ENCODE measurements at places on chromosomes 1 and 21.

DNA sequence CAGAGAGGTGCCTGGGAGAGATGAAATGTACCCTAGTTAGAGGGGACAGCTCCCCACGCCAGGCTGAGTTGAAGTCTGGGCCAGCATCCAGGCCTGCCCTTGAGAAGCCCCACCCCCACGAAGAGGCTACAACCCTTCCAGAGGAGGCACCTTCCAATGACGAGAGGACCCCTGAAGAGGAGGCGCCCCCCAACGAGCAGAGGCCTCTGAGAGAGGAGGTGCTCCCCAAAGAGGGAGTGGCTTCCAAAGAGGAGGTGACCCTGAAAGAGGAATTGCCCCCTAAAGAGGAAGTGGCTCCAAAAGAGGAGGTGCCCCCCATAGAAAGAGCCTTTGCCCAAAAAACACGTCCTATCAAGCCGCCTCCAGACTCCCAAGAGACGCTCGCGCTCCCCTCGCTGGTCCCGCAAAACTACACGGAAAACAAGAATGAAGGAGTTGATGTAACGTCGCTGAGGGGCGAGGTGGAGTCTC is 3.1 kb downstream of the EVA1B start:
- peak; percentile 18 for DNase-seq

- peak; percentile 12 for DNase-seq
Measured at GRCh38 chr21:37166733-37167132, 93.7 kb downstream of the TTC3 start.

GRCh38 chr1:2587860-2588571 is 1.4 kb downstream of the PRXL2B start:
- DNase-seq: no peak

GRCh38 chr1:75115654-75116053 is 18.5 kb upstream of the LHX8 start:
- no peak for DNase-seq

DNA sequence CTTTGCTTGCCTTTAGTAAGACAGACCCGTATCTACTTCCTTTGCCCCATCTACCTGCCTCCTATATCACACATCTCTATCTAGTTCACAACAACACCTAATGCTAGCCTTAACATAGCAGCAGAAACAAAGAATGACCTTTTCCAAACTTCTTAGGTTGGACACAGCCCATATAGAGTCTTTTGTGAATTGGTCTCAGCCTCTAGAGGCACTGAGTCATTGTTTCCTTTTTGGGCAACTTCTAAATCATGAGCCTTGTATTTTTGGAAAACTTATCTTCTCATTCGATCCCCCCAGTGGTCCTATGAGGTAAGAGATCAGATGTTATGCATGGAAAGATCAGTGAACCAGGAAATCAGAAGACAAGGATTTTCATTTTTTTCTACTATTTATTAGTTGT is 679.4 kb upstream of the USP24 start:
- DNase-seq: no peak

DNA sequence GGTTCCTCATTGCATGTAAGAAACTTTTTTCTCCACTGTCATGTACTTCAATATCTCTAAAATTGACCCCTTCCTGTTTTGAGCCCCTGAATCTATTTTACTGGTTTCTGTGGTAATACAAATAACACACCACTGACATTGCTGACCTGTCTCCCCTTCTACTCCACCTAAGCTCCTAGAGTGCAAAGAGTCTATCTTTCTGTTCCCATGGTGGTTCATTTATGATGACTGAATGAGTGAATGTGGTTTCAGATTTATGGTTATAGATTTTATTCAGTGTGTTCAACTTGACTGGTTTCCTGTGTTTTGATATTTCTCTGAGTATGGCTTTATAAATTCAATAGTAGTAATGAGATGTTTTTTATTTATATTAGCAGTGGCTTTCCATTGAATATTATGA is 127.7 kb downstream of the MAGI3 start:
- DNase-seq: no peak

- no peak for DNase-seq
Measured at GRCh38 chr1:208808301-208808700, 564.1 kb upstream of the PLXNA2 start.

GRCh38 chr1:179017383-179018326 is 8.0 kb upstream of the FAM20B start:
- peak; percentile 37 for DNase-seq

- DNase-seq: no peak
Measured at GRCh38 chr21:45160198-45160597, 85.8 kb downstream of the ADARB1 start.

DNA sequence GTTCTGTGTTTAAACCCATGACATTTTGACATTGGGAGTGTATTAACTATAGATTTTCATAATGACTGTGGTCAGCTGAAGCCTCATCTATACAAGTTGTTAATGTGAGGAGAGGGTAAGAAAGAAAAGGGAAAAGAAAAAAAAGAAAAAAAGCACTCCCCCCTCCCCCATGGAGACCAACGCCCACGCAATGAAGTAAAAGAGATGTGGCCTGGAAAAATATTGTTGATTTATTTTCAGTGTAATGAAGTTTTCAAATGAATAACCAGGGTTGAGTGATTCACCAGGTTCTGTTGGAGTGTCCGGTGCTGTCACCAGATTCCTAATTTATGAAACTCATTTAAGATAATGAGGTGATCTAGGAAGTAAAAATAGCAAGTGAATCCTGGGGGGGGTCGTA is 4.7 kb downstream of the RNF220 start:
- DNase-seq: no peak

DNA sequence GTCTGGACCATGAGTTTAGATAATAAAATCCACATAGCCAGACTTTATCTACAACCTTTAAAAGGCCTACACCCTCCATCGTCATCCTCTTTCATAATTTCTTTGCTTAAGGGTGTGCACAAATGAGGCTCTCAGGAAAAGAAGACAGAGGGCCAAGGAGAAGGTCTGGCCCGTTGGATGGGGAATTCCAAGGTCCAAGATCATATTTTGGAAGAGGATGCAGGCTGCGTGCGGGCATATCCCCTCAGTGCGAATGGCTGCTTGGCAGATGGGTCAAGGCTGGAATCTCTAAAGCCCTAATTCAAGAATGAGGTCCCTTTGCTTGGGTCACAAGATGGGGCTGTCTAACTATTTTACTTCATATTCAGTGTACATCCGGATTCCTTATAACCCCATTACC is 782.2 kb upstream of the NCAM2 start:
- DNase-seq: no peak

DNA sequence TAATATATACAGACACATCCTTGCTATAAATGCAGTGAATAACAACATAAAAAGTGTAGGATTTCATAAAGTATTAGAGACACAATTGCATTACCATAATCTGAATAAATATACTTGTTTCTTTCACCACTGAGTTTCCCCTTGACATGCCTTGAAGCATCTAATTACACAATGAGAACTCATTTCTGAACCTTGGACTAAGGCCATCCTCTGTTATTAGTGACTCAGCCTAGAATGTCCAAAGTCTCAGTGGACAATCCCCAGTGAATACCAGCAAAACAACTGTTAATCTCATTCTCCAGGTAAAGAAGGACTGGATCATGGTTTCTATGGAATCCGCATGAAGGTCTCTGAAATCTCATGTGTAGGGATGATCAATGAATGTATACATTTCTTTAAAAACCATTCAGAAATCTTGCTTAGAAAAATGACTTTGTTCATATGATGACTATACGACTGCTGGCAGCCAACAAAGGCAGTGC is at the start of gene OR2L5:
Gene OR2L5, plus strand, starts transcription at position 432 of the 482 bp plus-strand sequence. CDS start 8,288 bp downstream, outside the sequence.
- no peak for DNase-seq

DNA sequence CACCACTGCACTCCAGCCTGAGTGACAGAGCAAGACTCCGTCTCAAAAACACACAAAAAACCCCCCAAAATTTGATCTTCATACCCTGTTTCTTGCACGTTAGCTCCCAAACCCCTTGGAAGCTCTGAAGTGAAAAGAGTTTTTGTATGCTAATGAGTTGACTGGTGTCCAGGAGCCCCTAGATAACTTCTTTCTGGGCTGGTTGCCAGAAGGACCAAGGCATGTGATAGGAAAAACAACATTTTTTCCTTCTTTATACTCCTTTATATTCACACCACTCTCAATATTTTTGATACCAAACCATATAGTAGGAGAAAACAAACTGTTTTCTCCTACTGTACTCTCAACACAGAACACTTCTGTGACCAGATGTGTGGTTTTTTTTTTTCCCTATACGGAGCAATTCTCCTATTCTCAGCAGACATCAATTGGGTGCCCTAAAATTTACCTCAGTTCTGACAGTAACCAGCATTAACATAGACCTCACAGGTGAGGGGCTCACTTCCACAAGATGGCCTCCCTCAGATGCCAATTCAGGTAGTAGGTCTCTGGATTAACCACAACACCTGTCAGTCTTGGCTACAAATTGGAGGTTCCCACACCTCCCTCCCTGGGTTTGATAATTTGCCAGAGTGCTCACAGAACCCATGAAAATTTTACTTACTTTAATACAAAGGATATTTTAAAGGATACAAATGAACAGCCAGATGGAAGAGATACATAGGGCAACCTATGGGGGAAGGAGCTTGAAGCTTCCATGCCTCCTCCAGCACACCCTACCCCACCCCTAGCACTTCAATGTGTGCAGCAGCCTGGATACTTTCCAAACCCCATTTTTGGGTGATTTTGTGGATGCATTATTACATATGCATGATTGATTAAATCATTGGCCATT is 25.6 kb downstream of the ZYG11B start:
- DNase-seq: peak; percentile 60

DNA sequence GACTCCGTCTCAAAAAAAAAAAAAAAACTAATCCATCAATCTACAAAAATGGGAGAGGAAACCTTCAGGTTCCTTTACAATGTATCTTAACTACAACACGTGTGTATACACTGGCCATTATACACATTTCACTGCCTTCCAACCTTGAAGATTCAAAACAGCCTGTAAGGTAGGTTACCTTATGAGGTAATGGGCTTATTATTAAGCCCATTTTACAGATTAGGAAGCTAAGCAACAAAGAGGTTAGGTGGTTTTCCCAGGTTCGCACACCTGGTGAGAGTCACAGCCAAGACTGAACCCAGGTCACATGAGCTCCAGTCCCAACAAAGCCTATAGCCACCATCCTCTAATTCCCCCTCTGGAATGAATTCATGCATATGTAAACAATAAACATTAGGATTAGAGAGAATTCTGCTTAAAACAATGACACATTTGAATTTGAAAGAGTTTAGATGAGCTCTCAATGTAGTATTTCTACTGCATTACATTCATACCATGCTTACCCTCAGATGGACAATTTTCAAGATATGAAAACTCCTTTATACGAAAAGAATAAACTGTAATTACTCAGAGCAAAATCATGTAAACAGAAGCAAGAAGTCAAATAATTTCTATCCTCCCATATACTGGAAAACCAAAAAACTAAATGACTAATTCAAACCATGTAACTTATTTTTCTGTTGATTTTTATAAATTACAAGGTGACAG is 54.8 kb downstream of the EIF4G3 start:
- no peak for DNase-seq

DNA sequence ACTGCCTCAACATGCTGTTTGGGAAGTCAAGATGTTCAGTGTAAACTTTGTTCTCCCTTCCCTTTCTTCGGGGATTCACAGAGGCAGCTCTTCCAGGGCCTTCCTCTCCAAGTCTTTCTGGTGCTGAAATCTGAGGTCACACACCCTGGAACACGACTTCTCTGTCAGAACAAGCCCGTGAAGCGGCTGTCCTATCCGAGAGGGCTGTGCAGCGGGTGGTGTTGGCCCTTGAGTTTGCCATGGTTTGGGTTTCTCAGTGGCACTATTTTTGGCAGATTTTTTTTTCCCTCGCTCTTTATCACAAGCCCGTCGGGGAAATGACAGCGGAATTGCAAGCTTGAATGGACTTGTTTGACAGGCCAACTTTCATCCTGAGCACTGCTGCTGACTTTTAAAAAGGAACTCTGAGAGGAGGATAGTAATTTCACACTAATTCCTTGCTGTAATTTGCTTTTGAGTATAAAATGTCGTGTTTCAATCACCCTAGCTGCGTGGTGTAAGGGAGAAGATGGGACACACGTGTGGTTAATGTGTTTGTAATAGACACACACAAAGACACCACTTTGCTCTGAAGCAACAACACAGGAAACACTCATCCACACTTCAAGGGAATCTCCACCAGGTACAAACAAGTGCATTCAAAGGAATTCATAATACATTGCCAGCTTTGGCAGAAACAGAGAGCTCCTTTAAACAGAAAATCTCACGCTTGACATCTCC is 60.1 kb upstream of the TARBP1 start:
- peak; percentile 76 for DNase-seq

DNA sequence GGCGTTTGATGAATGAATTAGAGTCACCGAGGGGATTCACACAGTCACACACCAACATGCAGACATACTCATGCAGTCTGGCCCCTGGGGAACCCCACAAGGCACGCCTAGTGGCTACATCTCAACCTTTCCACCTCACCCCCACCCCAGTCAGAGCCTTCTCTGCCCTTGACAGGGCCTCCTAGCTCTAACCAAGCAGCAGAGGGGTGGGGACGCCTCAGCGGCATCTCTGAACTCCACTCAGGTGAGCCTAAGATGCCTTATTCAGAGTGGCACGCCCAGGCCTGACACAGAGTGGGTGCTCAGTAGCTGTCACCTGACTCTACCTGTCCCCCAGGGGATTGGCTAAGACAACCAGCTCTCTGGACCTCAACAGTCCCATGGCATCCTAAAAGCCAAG is 3.7 kb upstream of the SDC3 start:
- DNase-seq: no peak

GRCh38 chr1:104294259-104294658 is 544.6 kb downstream of the AMY1C start:
- no peak for DNase-seq

DNA sequence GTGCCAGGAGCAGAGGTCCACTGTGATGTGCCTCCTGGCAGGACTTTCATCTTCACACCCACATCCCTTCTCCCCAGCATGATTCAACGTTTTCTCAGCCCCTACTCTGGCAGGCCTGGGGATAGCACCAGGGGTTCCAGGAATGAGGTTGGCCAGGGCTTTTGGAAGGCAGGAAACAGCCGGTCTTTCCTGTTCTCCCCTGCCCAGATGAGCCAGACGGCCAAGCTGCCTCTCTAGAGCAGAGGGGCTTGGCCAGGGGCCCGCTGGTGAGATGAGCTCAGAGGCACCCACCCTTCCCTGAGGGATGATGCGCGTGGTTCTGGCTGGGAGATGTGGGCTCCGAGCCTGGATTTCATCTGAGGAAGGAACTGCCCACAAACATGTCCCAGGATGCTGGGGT is 4.3 kb upstream of the MFAP2 start:
- peak; percentile 96 for DNase-seq

DNA sequence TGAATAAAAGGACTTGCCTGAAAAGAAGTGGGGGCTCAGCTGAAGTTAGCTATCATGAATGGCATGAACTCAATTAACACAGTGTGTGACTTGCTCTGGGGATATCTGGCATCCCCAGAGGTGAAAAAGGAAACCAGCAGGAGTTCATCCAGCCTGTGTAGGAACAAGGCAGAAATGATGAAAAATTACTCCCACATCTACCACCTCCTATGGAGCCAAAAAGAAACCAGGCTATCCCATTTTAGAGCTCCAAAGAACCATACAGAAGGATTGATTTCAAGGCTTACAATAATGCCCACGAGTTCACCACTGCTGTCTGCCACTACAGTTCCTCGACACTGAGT is 25.3 kb downstream of the TP53BP2 start:
- no peak for DNase-seq

- DNase-seq: no peak
Measured at GRCh38 chr1:172883387-172883791, 167.4 kb downstream of the TNFSF18 start.

Data from cardiac muscle cell (in vitro differentiated cells and primary cell).